ENCODE measurements at places on chromosomes 2 and 18.

DNA sequence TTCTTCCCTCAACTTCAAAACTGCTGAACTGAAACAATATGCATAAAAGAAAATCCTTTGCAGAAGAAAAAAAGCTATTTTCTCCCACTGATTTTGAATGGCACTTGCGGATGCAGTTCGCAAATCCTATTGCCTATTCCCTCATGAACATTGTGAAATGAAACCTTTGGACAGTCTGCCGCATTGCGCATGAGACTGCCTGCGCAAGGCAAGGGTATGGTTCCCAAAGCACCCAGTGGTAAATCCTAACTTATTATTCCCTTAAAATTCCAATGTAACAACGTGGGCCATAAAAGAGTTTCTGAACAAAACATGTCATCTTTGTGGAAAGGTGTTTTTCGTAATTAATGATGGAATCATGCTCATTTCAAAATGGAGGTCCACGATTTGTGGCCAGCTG is 8.4 kb downstream of the HOXD8 start:
- DNase-seq: no peak

- no peak for DNase-seq
Measured at GRCh38 chr2:145184741-145185651, 665.1 kb upstream of the ZEB2 start.

DNA sequence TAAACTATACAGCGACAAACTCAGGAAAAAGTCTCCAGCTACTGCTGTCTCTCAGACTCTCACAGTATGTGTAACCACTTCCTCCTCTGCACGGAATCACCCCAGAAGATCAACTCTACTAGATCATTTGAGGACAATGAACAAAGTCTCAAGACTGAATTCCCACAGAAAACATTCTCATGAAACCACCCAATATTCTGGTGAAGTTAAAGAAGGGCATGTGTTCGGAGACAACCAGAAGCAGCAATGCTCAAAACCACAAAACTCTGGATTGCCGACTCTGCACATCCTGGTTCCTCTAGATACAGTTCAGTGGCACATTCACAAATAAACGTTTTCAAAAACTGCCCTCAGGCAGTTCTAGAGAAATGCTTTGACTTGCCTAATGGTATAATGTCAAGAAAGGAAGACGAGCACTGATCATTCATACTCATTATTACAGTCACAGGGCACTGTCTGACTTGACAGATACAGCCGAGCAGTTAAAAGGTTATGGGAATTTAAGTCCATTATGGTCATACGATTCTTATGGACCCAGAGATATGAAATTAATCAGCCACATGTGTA is 91.9 kb upstream of the STK17B start:
- peak; percentile 52 for DNase-seq

- DNase-seq: no peak
Measured at GRCh38 chr2:96091711-96092572, 24.4 kb downstream of the ADRA2B start.

DNA sequence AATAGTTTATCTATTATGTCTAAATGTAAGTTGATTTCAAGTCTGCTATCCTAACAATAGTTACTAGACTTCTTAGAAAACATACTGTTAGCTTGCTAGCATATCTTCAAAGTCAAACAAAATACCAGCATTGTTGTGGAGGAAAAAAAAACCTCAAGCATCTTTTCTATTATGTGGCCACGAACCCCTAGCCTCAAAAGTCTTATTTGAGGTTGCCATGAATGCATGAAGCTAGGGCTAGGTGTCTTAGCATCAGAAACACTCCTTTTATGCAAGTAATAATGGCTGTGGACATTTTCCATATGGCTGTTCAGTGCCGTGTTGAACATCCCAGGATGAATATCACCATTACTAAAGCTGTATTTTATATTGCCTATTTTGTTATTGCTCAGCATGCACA is 86.6 kb upstream of the OTX1 start:
- no peak for DNase-seq

DNA sequence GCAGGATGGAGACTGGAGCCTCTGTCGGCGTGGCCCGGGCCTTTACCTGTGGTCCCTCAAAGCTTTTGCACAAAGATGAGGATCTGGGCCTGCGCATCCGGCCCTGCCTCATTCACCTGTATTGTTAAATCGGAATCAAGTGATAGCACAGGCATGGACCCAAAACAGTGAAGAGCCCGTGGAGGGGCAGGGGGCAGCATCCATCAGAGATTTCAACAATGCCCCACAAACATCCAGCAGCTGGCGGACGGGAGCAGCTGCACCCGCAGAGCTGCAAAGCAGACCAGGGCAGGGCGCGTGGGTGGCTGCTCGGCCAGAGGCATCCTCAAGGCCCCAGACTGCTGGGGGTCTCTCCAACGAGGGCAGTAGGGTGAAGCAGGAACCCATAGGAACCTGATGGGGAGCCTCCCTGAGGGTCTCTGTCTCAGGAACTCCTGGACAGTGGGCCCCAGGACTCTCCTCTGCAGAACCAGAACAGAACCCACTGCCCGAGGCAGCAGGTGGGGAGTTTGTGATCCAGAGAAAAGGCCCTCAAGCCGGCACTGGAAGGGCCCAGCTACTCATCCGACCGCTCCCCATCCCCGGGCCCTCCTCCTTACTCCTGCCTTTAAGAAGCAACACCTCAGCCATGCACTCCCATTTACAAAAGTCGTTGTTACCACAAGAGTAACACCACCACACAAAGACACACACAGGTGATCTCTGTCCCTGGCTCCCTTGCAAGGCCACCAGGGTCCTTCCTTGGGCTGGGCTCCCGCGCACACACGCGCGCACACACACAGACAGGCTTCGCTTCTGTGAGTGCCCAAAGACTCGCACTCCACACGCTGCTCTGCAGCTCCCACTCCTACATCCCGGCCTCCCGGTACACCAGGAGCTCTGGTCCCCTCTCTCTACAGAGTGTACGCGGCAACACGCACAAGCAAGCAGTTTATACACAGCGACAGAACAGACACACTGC is 28.8 kb downstream of the HDAC4 start:
- no peak for DNase-seq

DNA sequence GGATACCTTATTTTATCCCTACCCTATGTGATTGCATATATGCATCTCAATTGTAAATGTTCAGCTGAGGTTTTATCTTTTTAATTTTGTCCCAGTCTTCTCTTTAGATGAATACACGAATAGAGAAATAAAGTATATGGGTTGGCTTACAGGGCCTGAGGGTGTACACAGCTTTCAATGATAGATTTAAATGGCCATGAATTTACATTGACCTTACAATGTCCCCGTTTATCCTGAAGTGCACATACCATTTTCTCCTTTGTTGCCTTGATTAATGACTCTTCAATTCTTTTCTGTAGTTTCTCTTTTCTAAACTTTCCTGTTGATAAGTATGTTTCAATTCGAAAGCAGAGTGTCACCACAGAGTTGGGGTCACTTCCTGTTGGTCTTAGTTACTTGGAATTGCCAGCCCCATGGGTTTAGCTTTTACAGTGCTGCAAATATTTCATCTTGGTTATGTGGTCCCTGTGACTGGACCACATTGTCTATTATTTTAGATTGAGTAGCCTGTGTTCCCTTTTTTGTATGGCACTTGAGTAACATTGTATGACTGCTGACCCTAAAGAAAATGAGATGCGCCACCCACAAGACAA is 1616.3 kb upstream of the ACVR2A start:
- no peak for DNase-seq

GRCh38 chr18:75391279-75392225 is 36.0 kb downstream of the SMIM21 start:
- DNase-seq: no peak

GRCh38 chr2:55022476-55022875 is 27.8 kb downstream of the RTN4 start:
- DNase-seq: no peak

DNA sequence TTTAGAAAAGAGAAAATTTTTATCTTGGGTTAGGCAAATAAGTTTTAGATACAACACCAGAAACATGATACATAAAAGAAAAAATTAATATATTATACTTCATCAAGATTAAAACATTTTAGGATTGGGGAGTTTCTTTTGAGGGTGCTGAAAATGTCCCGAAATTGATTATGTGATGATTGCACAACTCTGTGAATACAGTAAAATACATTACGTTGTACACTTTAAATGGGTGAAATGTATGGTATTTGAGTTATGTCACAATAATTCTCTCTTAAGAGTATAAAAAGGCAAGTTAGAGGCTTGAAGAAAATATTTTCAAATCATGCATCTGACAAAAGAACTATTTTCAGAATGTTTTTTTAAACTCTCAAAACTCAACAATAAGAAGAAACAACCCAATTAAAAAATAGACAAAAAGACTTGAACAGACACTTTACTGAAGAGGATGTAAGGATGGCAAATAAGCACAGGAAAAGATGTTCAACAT is 36.2 kb upstream of the INO80C start:
- DNase-seq: no peak

DNA sequence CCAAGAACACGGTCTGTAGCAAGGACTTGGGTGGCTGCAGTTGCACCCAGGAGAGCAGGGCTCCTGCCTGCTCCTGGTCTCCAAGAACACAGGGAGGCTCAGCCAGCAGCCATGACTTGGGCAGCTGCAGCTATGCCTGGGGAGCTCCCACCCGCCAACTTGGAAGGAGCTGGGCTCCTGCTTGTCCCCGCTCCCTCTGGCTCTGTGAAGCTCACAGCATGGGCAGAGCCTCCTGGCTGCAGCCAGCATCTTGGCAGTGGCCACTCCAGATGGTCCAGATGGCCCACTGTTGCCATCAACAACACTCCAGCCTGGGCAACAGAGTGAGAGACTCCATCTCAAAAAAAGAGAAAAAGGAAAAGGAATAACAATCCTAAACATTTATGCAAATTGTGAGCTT is 5.2 kb downstream of the ZSCAN30 start:
- no peak for DNase-seq

DNA sequence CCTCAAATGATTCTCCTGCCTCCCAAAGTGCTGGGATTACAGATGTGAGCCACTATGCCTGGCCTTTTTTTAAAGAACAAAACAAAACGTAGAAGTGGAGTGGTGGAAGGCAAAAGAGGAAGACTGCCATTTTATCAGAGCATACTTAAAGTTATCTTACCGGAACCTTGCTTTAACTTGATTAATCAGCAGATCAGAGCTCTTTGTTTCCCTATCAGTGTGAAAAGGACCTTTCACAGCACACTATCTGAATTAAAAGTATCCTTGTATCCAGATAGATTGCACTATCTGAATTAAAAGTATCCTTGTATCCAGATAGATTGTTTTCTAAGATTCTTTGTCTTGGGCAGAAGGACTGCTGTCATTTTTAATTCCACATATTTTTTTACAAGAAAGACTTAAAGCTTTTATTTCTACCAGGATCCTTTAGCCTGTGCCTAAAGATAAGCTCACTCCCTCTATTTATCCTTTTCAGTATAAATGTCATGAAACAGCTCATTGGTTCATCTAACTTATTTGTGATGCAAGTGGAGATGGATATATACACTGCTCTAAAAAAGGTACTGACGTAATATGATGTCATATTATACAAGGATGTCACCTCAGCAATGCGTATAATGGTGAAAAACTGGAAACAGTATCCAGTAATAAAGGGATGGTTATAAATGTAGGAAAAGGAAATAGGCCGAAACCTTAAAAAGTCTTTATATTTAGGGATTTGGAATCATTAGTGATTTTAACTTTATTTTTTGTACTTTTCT is 17.8 kb downstream of the GMCL1 start:
- no peak for DNase-seq

DNA sequence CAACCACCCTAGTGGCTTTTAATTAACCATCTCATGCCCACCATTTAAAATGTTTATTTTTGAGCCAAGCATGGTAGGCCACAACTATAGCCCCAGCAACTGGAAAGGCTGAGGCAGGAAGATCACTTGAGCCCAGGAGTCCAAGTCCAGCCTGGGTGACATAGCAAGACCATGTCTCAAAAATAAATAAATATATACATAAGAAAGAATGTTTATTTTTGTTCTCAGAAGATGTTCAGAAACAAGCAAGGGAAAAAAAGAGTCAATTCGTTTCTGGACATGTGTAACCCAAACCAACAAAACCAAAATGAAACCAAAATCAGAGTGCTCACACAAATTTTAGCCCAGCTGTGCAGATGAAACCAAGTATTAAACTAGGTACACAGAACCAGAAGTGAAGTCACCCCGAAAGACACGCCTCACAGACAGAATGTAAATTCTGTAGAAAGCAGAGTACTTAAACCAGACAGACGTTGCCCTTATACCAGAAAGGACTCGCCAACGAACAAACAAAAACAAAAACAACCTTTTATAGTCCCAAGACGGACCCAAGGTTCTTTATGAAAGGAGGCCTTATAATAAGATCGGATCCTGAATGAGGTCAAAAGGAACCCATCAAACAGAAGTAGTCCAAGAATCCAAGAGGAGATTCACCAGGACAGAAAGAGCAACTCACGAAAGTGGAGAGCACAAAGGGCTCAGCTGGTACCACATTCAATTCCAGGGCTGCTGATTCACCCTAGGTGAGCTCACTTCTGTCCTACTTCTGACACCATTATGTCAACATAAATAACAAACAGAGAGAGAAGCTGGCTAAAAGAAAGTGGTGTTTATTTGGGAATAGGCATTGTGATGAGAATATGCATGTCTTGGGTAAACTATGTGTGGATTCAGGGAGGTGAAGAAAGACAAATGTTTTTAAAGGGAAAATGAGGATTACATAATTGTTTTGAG is 31.8 kb upstream of the MTCL1 start:
- no peak for DNase-seq

DNA sequence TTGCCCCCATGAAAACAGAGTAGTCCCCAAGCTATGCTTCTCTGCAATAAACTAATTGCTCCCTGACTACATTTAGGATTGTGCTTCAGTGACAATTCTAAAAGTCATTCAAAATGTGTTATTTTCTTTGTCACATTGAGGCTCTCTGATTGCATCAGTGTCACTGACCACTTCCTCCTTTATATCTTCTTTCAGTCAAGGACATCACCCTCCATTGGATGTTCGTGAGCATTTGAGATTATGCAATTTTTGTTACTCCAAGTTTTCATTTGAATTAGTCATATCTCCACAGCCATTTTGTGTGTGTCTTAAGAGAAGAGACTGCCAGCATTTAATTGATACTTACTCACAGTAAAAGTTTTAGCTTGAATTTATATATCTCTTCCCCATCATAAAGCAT is 780.8 kb upstream of the GCFC2 start:
- DNase-seq: no peak

GRCh38 chr18:26003817-26004216 is 86.6 kb downstream of the SS18 start:
- no peak for DNase-seq

DNA sequence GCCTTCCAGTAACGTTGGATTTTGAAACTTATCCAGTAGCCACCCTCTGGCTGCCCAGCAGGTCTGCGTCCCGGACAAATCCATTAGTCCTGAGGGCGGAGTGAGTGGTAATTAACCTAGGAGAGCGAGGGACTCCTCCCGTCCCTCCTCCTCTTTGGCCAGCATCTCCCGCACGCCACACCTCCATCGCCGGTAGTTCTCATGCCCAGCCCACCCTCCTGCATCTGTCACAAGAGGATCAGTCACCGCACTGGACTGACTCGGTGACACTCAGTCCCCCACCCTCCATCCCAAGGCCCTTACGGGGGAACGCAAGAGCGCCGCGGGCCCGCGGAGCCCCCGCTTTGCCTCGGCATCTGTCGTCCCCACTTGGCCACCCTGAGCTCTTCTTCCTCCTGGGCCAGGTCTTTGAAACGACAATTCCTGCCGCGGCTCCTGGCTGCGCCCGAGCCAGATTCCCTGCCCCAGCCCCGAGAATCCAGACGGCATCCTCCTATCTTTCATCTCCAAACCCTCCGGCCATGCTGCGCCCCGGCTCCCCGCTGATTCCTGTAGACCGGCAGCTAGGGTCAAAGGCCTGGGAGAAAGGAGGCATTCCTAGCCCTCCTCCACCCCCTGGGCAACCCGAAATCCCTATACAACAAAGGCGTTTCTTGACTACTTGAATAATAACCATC is 77.5 kb downstream of the EIF2AK3 start:
- no peak for DNase-seq

- no peak for DNase-seq
Measured at GRCh38 chr18:62258616-62259015, 66.5 kb upstream of the TNFRSF11A start.
